ENCODE measurements at places on chromosomes 5 and 9. TPM values are rescaled to one million over a fixed set of nuclear protein-coding genes. Genes with fewer than 3 reads are reported as not detected.

DNA sequence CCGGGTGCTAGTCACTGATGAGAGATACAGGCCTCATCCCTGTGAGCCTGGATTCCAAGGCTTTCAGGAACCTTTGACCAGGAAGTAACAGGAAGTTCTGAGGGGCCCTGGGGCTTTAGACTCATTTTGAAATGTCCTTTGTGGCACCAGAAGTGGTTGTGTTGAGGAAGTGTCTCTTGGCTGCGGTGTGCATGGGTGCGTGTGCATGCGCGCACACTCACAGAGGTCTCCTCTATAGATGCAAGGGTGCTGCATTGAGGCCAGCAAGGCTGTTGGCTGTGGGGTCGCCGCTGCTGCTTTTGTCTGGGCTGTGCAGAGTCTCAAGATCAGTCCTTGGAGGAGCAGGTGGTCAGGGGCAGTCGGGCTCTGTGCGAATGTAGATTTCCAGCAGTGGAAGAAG, 7.6 kb downstream of the RAB24 start:
- ATAC-seq = no peak

DNA sequence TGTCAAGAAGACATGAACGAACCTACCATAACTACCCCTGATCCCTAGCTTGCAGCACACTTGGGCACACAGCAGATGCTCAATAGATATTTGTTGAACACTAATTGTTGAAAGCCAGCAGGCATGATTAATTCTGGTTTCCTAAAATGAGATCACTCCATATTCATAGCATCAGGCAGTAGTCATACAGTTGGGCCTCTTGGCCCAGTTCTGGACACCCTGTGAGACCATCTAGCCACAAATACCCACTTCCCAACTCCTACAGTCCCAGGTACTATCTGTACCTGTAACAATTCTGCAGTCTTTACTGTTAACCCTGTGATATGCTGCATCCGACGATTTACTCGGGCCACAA, 24.2 kb downstream of the P4HA2 start:
- peak; percentile 43 for ATAC-seq

DNA sequence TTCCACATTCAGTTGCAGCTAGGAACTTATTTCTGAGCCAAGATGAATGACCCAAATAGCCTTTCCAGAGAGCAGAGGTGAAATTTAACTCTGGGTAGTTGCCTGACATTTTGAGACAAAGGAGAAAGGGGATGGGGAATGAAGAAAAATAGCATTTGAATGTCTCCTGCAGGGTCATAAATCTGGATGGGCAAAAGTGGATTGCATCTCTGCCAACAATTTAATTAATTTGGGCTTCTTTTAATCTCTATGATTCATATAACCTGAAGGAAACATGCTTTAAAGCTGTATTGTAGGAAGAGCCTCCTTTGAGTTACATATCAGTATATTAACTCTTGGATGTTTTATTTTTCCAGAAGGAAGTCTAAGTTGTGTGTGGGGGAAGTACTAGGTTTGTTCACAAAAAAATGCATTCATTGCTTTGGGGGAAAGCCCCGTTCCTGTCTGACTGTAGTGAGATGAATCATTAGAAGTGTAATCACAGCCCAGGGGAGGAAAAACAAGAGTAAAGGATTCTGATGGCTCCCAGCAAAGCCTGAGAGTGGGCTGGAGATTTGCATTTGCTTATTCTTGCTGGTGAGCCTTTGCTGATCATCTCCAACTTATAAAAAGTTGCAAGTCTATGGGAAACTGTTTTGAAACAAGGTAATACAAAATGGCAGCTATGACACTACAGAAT, 133.0 kb upstream of the IQGAP2 start:
- ATAC-seq = peak; percentile 83

DNA sequence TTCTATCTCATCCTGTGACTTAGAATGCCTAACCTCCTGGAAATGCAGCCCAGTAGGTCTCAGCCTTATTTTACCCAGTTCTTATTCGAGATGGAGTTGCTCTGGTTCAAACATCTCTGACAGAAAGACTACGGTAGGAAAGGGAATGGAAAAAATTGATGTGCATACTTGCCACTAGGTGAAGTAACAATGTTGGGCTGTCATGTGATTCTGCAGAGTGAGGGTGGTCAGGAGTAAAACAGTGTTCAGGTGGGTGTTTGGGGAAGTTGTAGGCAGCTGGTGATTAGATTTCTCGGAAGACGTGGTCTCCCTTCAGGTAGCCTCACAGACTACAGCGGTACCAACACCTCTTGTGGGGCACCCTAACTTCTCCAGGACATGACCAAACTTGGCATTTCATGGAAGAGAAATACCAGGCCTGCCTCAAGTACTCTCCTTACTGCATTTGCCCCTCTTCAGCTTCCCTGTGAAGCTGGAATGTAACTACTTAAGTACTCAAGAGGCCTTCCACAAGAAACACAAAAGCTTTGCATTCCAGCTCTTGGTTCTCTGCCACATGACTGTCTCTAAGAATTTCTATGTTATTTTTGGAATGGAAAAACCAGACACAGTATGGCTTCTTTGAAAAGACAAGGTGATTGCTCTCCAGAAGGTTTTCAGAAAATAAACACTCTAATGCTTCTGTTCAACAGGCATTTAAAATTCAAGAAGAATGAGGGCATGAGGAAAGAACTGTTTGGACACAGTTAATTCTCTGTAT, 17.4 kb upstream of the ENTREP1 start:
- no peak for ATAC-seq

DNA sequence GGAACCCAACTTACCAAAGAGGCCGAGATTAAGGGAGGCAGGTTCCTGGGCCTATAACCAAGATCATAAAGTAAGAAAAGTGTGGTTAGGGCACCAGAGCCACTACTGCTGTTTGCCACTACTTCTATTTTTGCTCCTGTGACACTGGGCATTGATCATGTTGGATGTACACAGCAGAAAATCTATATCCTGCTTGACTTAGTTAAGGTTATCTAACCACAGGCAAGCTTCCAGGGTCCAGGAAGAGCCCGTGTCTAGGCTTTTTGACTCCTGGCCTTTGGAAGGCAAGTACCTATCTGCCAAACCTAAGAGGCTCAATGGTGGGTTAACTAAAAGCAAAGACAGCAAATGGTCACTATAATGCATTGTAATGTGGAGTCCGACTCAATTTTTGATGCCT, 497.5 kb upstream of the DMAC1 start:
- ATAC-seq = no peak

DNA sequence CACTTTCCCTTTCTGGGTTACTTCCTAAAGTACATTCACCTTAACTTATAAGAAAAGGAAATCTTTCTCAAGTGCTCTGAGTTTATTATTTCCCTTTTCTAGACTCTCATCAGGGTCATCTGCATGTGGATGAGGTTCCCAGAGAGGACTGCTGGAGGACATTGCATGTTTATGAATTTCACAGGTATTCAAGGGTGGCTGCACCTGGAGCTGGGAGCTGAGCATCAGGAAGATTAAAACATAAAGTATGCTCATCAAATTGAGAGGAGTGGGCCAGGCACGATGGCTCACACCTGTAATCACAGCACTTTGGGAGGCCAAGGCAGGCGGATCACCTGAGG, 34.7 kb upstream of the PLIN2 start:
- ATAC-seq = no peak

- ATAC-seq = no peak
Observed at GRCh38 chr5:60014331-60014730, 120.8 kb upstream of the PDE4D start.

GRCh38 chr5:169065400-169065799, 235.5 kb downstream of the SLIT3 start:
- no peak for ATAC-seq

DNA sequence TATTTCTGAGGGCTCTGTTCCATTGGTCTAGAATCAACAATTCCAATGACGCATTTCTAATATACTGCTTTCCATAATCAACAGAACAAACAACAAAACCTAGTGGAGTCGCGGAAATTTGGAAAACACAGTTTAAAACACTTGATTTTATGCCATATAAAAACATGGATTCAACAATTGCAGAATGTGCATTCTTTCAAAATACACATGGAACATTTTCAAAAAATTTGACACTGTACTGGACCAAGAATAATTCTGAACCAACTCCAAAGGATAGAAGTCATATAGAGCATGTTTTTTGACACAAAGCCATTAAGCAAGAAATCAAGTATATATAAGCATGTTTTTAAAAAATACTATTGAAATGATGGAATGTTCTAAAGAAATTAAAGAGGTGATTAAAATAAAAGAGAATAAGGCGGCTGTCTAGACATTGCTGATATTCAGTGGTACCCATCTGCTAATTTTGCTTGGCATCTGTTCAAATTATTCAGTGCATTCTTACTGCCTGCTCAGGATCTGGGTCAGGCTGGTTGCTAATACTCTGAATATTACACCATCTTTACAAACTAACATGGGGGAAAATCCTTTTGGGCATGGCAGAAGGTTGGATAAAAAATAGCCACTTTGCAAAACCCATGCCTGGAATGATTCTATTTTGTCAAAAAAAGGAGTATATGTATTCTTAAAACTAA, 221.3 kb downstream of the NPR3 start:
- ATAC-seq = no peak

DNA sequence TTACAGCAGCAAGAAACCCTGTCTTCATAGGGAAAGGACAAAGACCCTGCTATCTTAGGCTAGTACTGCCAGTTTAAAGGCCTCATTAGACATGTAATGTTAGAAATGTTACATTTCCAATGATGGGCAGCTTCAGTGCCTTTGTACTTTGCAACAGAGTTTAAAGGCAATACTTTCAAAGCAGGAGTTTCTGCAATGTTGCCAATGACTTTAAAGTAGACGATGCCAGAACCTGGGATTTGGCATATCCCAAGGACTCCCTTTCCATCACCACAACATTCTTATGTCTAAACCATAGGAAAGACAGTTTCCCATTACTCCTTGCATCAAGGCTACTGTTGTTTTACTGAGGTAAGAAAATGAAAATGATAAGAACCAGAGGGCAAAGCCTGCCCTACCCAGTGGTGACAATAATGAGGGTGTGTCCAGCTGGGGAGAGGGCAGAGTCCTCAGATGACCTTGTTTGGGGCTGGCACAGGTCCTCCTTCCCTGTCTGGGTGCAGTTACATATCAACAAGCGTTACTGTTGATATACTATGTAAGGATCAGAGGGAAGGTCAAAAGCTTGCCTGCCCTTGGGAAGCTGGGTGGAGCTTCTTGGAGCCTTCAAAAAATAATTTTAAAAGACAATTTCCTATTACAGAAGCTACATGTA, 27.5 kb upstream of the MLANA start:
- ATAC-seq = no peak

GRCh38 chr9:129289131-129289731, 111.2 kb upstream of the IER5L start:
- ATAC-seq = no peak

GRCh38 chr5:107389130-107389774, 281.5 kb downstream of the EFNA5 start:
- peak; percentile 71 for ATAC-seq

- no peak for ATAC-seq
Observed at GRCh38 chr5:142320851-142321560, 3.8 kb downstream of the SPRY4 start.

DNA sequence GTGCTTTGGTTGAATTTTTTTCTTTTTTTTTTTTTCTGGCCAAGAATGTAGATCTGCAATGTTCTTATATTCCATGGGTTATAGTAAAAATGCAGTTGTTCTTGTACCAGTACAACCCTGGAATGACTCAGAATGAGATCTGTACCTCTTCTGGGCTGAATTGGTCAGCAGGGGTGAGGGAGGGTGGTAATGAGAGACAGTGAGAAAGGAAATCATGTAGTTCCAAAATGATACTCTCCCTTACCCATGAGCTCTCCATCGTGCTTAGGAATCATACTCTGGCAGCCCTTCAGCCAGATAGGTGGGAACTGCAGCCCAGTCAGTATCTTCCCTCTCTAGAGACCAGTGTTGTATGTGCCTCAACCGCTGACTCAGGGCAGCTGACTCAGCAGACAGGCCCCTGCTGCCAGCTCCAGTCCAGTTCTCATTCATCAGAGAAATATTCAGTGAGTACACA, 2.1 kb upstream of the GLIS3 start:
- ATAC-seq = peak; percentile 43

- ATAC-seq = no peak
Observed at GRCh38 chr5:89232139-89232603, 349.2 kb upstream of the MEF2C start.

DNA sequence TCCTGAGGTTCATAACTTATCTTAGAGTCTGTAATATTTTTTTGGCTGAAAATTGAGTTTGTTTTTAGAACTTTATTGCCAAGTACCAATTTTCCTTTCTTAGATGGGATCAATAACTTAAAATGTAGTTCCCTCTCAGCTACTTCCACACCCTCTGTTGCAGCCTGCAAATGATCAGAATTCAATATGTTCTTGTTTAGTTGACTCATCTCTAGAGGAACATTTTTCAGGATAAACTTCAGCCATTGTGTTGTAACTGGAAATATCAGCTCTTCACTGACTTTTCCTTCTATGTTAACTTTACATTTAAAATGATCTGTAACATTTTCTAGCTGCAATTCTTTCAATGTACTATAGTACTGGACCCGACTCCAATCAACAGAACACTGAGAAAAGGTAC, 115.7 kb downstream of the ESM1 start:
- ATAC-seq = no peak

GRCh38 chr9:93902780-93903655, 52.1 kb downstream of the BARX1 start:
- ATAC-seq = no peak

DNA sequence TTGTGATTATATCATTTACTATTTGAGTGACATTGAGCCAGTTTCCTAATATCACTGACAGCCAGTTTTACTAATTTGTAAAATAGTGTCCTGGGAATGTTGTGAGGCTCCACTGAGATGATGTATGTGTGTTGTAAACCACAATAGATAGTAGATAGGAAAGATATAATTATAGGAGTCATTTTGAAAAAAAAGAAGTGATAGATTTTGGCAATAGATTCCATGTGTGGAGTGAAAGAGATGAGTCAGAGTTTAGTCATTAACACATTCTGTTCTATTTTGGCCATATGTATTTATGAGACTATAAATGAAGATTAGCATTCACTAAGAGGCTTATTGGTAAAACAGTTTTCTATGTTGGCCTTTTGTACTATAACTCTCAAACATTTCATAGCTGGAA, 388.2 kb downstream of the FAM170A start:
- ATAC-seq = no peak

DNA sequence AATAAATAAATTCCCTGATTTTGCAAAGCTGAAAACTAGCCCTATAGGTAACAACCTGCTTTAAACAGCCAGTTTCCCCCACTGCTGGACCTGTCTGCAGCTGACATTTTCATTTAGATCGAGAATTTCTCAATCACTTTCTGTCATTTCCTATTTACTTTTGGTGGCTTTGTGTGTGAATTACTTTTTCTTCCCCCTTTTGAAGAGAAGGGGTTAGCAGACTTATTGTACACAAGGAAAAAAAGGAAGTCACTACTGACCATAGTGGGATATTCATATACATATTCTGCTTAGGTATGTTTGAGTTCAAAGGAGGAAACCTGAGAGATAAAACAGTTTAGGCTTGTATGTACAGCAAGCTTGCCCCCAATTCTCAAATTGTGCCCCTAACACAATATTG, 27.0 kb upstream of the IFNB1 start:
- ATAC-seq = no peak

GRCh38 chr5:32055891-32056866, 117.9 kb downstream of the GOLPH3 start:
- no peak for ATAC-seq

PCDHB7 gene
- not detected for total RNA-seq

FRRS1L gene
- total RNA-seq = not detected

ZNF483 gene
- 7.0 TPM for total RNA-seq

C9 gene
- total RNA-seq = not detected

ZBTB6 gene
- total RNA-seq = 14.8 TPM

NUDT2 gene
- 31.2 TPM for total RNA-seq

SGCD gene
- total RNA-seq = not detected

CAMK4 gene
- 36.0 TPM for total RNA-seq

SLC25A2 gene
- total RNA-seq = not detected

CD14 gene
- 0.39 TPM for total RNA-seq

C5orf63 gene
- 12.3 TPM for total RNA-seq

Measured in activated T-helper 17 cell treated with anti-CD3 and anti-CD28 coated beads, Interleukin-2, amount 50 U/mL, for 72 hours (primary cell).